ENCODE measurements at places on chromosomes 11 and 22. TPM values are rescaled to one million over a fixed set of nuclear protein-coding genes. Genes with fewer than 3 reads are reported as not detected.

The SLC1A2 gene
- total RNA-seq, result 2.9 TPM

The SCN4B gene
- total RNA-seq, result 9.8 TPM

The OR8J3 gene
- not detected for total RNA-seq

The SYT8 gene
- total RNA-seq, result not detected

The DERL3 gene
- 0.83 TPM for total RNA-seq

The IGLL1 gene
- total RNA-seq, result not detected

The MEN1 gene
- 9.2 TPM for total RNA-seq

Data from posterior vena cava (tissue), 2 donors.